ENCODE measurements at places on chromosomes 4 and X. TPM values are rescaled to one million over a fixed set of nuclear protein-coding genes. Genes with fewer than 3 reads are reported as not detected.

- no peak for DNase-seq
Observed at GRCh38 chr4:2448589-2448988, 20.3 kb upstream of the RNF4 start.

DNA sequence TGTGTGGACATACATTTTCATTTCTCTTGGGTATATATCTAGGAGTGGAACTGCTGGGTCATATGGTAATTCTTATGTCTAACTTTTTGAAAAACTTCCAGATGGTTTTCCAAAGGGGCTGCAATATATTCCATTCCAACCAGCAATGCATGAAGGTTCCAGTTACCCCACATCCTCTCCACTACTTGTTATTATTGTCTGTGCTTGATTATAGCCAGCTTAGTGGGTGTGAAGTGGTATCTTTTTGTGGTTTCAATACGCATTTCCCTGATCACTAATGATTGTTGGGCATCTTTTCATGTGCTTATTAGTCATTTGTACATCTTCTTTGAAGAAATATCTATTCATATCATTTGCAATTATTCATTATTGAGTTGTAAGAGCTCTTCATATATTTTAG is 31.5 kb upstream of the S100G start:
- no peak for DNase-seq

- no peak for DNase-seq
Observed at GRCh38 chr4:123939621-123940020, 543.0 kb downstream of the SPRY1 start.

- no peak for DNase-seq
Observed at GRCh38 chrX:69228732-69229131, 63.5 kb upstream of the PJA1 start.

- DNase-seq, result no peak
Observed at GRCh38 chr4:7879127-7879526, 60.5 kb downstream of the AFAP1 start.

DNA sequence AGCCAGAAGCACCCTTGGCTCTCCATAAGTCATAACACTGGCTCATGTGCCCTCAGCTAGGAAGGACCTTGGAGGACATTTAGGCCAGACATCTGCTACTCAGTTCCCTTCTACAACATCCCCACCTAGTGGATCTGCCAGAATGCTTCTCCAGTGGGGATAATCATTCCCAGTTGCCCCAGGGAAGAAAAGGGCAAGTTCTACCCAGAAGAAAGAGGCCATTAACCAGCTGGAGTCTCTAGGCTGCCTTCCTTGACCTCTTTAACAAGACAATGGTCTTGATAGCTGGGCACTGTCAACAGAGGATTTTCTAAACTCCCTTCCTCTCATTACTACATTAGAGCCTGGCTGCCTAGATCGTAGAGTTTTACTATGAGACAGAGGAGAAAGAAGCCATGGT is 42.0 kb downstream of the LGI2 start:
- no peak for DNase-seq

- no peak for DNase-seq
Observed at GRCh38 chr4:19417256-19417655, 834.4 kb upstream of the SLIT2 start.

GRCh38 chr4:176864238-176864637 is 71.5 kb upstream of the VEGFC start:
- DNase-seq, result no peak

DNA sequence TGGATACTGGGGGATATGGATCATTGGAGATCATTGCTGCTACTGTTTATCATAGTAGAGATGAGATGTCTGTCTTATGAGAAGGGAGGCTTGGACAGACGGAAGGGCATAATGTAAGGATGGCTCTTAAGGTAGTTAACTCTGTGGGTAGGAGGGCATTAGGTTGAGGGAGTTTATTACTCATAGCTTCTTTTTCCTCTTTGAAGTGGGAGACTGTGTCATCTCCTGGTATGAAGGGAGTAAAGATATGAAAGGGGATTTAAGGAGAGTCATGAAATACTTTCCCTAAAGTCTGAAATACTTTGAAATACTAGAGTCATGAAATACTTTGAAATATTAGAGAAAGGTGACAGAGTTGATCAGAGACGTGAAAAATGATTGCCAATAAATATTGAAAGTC is 255.5 kb upstream of the PITX2 start:
- DNase-seq, result no peak

GRCh38 chr4:152618971-152619370 is 60.8 kb downstream of the TMEM154 start:
- DNase-seq, result no peak

- no peak for DNase-seq
Observed at GRCh38 chr4:16687011-16687410, 211.4 kb downstream of the LDB2 start.

- DNase-seq, result no peak
Observed at GRCh38 chrX:43003204-43003565, 225.2 kb upstream of the PPP1R2C start.

- DNase-seq, result no peak
Observed at GRCh38 chrX:16666541-16666940, 16.6 kb downstream of the S100G start.

- no peak for DNase-seq
Observed at GRCh38 chr4:147015491-147015890, 69.8 kb upstream of the TTC29 start.

GRCh38 chrX:72110051-72110875 is 21.5 kb downstream of the RTL5 start:
- DNase-seq, result no peak

- DNase-seq, result no peak
Observed at GRCh38 chr4:147582386-147583060, 34.7 kb upstream of the TMEM184C start.

DNA sequence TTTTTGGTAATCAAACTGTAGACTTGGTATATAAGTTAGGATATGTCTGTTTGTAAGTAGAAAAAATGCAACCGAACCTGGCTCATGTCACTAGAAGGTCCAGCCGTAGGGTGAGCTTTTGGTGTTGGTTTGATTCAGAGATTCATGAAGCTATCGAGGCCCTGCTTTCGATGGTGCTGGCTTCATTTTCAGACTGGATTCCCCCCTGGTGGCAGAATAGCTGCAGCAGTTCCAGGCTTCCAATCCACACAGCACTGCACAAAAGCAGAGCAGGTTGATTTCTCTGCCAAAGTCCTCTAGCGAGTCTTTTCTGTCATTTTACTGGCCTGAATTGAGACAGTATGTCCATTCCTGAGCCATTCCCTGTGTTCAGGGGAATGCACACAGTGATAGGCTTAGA is 33.1 kb downstream of the PDK3 start:
- peak; percentile 38 for DNase-seq

- DNase-seq, result no peak
Observed at GRCh38 chr4:17740702-17741101, 40.7 kb downstream of the FAM184B start.

DNA sequence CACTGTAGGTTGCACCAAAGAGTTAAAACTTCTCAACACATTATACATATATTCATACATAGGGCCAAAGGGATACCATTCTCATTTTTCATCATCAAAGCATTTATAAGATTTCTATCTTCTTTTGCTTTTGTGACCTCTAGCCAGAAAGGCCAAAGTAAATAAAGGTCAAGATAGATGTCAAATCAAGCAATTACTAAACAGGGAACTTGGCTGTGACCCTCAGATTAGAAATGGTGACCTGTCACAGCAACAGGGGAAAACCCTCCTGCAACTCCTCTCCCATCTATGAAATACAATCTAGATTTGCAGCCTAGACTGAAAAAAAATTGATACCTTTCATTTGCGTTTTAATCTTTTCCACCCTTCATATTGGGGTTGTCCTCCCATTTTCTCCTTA is 225.6 kb upstream of the FAM241A start:
- DNase-seq, result no peak

DNA sequence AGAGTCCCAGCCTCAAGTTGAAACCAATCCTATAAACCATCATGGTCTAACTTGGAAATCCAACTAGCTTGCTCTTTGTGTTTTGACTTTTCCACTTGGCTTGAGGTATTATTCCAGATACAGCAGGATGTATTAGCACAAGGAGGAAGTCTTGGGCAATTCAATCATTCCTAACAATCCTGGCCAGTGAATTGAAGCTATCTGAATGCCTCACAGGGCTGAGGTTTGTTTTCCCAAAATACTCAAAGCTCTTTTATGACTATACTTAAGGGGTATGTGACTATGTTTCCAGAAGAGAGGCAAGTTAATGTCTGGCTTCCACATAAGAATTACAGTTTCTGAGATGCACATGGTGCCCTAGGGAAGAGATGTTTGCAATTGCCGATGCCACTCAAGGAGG is 66.8 kb upstream of the SH3RF1 start:
- no peak for DNase-seq

DNA sequence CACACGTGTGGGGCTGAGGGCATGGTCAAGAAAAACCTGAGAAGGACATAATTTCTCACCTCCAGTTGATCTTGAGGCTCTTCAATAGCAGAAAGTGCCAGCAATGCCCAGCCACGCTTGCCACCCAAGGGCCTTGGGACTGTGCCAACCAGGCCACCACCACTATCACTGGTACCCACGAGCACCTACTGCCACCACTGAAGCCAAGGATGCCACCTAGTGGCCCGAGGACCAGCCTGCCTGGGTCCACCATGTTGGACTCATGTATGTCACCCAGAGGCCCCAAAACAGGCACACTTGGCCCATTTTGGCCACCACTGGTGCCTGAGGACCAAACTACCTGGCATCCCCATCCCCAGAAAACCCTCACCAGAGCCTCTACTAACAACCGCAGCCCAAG is 191.8 kb downstream of the ADAM29 start:
- no peak for DNase-seq

DNA sequence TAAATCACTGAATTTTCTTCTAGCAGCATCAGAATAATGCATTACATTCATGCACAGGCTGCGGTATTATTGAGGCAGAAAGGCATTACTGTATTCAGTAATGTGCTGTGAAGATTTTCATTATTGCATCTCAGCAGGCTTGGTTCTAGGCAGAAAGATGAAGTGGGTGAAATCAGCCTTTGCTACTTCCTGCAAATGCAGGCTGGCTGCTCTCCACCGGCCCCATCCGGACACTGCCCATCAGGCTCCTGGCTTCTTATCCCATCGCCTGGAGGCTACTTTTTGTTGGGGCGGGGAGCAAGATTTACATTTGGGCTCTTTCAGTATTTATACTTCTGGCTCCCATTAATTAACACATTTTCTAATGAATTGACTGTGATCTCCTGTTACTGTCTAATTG is 117.8 kb downstream of the FRAS1 start:
- DNase-seq, result no peak

DNA sequence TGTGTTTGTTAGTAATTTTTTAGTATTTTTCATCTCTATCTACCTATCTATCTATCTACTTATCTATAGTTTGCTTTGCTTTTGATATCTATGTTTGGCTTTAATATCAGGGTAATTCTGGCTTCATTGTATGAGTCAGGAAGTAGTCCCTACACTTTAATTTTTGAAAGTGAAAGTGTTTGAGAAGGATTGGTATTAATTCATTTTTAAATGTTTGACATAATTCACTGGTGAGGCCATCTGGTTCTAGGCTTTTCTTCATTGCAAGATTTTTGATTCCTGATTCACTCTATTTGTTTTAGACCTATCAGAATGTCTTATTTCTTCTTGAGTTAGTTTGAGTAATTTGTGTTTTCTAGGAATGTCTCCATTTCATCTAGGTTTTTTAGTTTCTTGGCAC is 20.2 kb upstream of the TCP11X2 start:
- DNase-seq, result no peak

DNA sequence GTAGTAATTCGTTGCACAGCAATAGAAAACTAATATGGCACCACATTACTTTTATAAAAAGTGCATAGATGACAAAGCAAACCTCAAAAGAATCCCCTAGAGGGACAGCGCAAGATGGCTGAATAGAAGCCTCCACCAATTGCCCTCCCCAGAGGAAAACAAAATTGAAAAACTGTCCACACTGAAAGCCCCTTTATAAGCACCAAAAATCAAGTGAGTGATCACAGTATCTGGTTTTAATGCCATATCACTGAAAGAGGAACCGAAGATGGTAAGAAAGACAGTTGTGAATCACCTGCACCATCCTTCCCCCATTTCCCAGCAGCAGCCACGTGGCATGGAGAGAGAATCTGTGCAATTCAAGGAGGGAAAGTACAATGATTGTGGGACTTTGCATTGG is 522.2 kb downstream of the GLUD2 start:
- no peak for DNase-seq

- DNase-seq, result no peak
Observed at GRCh38 chrX:50072110-50072509, 128.7 kb downstream of the AKAP4 start.

DNA sequence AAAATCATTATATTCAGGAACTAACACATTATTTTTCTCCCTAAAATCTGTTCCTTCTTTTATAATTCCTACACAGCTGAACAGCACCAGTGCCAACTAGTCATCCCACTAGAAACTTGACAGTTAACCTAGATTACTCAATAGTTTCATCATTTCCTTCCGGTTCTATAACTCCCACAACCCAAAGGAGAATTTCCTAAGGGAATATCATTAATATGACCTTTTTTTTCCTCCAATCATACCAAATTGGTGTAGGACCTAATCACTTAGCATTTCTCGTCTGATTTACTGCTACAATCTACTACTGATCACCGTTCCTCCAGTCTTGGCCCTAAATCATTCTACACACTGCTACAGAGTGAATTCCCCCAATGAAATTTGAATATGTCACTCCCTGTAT is 45.9 kb downstream of the WDFY3 start:
- DNase-seq, result no peak

DNA sequence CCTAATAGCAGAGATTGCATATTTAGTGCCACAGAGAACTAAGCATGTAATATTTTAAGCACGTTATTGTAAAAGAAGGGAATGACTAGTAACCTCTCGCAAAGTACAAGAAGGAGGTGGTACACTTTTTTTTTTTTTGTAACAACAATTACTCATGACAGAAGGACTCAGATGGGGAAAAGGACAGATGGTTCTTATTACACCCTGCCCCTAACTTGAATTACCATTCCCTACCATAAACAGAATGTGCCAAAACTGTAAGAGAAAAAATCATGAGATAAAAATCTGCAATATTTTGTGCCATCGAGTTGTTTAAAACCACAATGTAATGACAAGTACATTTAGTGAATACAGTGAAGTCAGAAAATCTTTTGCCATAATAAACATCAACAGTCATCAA is 33.0 kb upstream of the RAPGEF2 start:
- no peak for DNase-seq

DNA sequence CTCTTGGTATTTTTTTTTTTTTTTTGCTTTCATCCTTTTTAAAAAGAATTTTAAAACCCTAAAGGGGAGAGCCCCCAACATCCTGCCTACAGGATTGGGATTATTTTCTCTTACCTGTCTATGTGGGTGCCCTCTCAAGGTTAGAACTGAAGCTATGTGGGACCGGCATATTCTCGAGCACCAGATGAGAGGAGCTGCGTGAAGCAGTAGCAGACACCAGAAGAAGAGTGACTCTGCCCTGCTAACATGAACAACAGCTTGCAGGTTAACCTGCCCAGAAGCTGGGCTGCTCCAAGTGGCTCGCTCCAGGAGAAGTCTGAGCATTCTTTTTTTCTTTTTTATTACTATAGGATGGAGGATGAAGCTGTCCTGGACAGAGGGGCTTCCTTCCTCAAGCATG is 102.6 kb upstream of the SLC4A4 start:
- DNase-seq, result no peak

The CSN3 gene
- total RNA-seq, result not detected

The STPG2 gene
- total RNA-seq, result not detected

The TRMT10A gene
- 8.9 TPM for total RNA-seq

The RNF128 gene
- not detected for total RNA-seq

The CCDC110 gene
- total RNA-seq, result 0.26 TPM

The FAM156B gene
- 13.0 TPM for total RNA-seq

The USP51 gene
- 1.6 TPM for total RNA-seq

The USP17L25 gene
- total RNA-seq, result not detected

The NLRP2B gene
- not detected for total RNA-seq

The PDHA2 gene
- total RNA-seq, result not detected

The RASSF6 gene
- not detected for total RNA-seq

The SSX1 gene
- total RNA-seq, result not detected

The CXXC4 gene
- total RNA-seq, result not detected

The CCNA2 gene
- total RNA-seq, result 98.2 TPM

The FTSJ1 gene
- total RNA-seq, result 62.8 TPM

Measured in activated CD4-positive, alpha-beta memory T cell treated with anti-CD3 and anti-CD28 coated beads for 36 hours (primary cell).